ENCODE measurements at places on chromosomes 1 and 21. TPM values are rescaled to one million over a fixed set of nuclear protein-coding genes. Genes with fewer than 3 reads are reported as not detected.

DNA sequence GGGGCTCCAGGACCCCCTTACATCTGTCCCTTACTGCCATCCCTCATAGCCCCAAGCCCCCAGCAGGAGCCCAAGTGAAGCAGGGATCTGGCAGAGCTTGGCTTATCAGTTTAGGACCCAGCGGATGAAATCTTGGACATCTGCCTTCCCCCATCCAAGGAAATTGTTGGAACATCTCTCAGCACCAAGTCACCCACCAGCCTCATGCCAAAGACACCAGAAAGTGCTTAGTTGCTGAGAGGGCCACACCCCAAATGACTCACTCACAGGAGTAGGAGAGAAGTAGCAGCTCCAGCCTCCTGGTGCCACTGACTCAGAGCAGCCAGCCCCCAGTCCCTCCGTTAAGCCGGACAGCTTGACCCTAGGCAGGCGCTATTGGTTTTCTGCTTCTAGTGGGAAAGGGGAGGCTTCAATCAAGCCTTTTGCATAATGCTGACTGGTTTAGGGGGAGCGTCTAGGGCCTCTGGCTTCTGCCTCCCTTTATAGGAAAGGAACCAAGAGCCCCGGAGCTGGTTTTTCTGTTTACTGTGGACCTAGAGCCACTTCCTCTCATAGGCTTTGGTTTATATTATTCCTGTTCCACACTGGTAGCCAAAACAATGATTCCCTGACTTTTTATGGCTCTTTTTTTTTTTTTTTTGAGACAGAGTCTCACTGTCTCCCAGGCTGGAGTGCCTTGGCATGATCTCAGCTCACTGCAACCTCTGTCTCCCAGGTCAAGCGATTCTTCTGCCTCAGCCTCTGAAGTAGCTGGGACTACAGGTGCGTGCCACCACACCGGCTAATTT, 114.2 kb upstream of the IPO9 start:
- peak; percentile 82 for DNase-seq
- H3K27me3 ChIP-seq: no peaks in the 10 kb centered on the region
- H3K4me3 ChIP-seq: peak overlapping the region; percentile 11
- H3K4me1 ChIP-seq: peaks cover 68% of the 10 kb centered on the region
- peak overlapping the region; percentile 89 for H3K27ac ChIP-seq

DNA sequence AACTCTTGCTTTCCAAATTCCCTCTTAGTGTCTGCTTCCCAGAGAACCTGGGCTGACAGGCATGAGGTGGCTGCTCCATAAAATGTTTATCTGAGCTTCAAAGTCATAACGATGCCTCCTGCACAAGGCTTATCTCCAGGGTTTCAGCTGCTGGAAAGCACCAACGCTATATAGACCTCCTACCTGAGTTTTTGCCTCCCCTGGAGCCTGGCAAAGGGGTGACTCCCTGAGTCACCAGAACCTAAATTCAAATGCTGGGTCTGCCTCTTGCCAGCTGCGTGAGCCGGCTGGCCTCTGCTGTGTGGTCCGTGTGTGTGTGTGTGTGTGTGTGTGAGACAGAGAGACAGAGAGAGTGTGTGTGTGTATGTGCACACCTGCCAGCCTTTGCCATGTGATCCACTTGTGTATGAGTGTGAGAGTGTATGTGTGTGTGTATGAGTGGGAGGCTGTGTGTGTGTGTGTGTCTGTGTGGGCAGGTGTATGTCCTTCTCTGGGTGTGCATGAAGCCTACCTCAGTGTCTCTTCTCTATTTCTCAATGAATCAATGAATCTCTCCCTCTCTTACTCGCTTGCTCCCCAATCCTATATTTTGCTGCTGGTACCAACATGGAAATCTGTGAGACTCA, 714.9 kb downstream of the MATN1 start:
- H3K4me3 ChIP-seq: no peak overlapping the region
- no peak for DNase-seq
- no peaks in the 10 kb centered on the region for H3K27me3 ChIP-seq
- H3K36me3 ChIP-seq: no peaks in the 10 kb centered on the region

- no peak for DNase-seq
- H3K27me3 ChIP-seq: no peaks in the 10 kb centered on the region
- H3K4me1 ChIP-seq: peaks cover 24% of the 10 kb centered on the region
- H3K27ac ChIP-seq: no peak overlapping the region
Measured at GRCh38 chr1:113142791-113143190, 69.8 kb downstream of the LRIG2 start.

GRCh38 chr21:26116456-26117011, 54.0 kb downstream of the APP start:
- no peak overlapping the region for H3K4me3 ChIP-seq
- no peak for DNase-seq
- H3K27ac ChIP-seq: peak overlapping the region; percentile 5
- peaks cover 25% of the 10 kb centered on the region for H3K4me1 ChIP-seq
- no peaks in the 10 kb centered on the region for H3K27me3 ChIP-seq
- no peaks in the 10 kb centered on the region for H3K36me3 ChIP-seq

GRCh38 chr1:8055973-8056372, 29.9 kb upstream of the ERRFI1 start:
- no peak overlapping the region for H3K4me3 ChIP-seq
- no peaks in the 10 kb centered on the region for H3K36me3 ChIP-seq
- DNase-seq: no peak
- peaks cover 2% of the 10 kb centered on the region for H3K4me1 ChIP-seq
- H3K27me3 ChIP-seq: no peaks in the 10 kb centered on the region

DNA sequence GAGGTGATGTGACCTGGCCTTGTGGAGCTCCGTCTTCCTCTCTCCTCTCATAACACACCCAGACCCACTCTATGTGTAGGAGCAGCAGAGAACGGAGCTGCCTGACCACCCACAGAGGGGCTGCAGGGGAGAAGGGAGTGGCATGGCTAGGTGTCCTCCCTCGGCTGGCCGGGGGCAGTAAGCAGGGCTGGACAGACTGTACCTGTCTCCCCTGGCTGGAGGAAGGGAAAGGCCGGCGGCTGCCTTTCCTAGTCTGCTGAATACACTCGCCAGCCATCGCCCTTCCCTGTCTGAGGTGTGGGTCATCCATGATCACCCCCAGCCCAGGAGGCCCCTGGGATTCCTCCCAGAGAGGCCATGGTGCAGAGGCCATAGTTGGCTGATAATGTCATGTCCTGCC, 187.2 kb upstream of the AJAP1 start:
- H3K4me1 ChIP-seq: no peaks in the 10 kb centered on the region
- H3K36me3 ChIP-seq: no peaks in the 10 kb centered on the region
- H3K4me3 ChIP-seq: no peak overlapping the region
- no peaks in the 10 kb centered on the region for H3K27me3 ChIP-seq
- no peak overlapping the region for H3K27ac ChIP-seq
- no peak for DNase-seq

DNA sequence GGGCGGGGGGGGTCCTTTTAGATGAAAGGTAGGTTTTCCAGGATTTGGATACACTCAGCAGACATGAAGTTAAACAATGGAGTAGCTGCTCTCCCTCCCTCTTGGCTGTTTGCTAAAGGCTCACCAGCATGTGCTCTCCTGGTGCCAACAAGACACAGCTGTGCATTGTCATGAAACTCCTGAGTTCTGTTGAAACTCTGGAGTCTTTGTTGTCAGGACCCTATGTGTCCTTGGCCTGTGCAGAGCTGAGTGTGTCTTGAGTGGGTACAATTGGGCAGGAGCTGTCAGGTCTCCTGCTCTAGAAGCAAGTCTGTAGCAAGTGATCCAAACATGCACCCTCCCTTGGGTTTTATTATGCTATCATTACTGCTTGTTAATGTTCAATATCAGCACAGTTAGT, 12.7 kb downstream of the TBX19 start:
- H3K27ac ChIP-seq: no peak overlapping the region
- no peaks in the 10 kb centered on the region for H3K36me3 ChIP-seq
- no peak overlapping the region for H3K4me3 ChIP-seq
- DNase-seq: no peak
- H3K4me1 ChIP-seq: no peaks in the 10 kb centered on the region

- H3K4me1 ChIP-seq: no peaks in the 10 kb centered on the region
- H3K27ac ChIP-seq: no peak overlapping the region
- H3K4me3 ChIP-seq: no peak overlapping the region
- DNase-seq: no peak
Measured at GRCh38 chr1:92211166-92211565, 6.5 kb upstream of the C1orf146 start.

DNA sequence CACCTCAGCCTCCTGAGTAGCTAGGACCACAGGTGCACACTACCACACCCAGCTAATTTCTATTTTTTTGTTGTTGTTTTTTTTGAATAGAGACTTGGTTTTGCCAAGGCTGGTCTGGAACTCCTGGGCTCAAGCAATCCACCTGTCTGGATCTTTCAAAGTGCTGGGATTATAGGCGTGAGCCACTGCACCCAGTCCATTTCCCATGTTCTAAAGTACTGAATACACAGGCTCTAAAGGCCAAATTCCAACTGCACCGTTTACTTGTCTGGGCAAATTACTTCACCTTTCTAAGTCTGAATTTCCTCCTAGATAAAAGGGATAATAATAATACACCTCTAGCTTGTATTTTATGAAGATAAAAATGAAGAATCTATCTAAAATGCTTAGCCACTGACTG, 39.6 kb downstream of the FRRS1 start:
- H3K27ac ChIP-seq: no peak overlapping the region
- H3K4me1 ChIP-seq: no peaks in the 10 kb centered on the region
- H3K36me3 ChIP-seq: peaks cover 10% of the 10 kb centered on the region
- no peaks in the 10 kb centered on the region for H3K27me3 ChIP-seq

- H3K4me1 ChIP-seq: peaks cover 13% of the 10 kb centered on the region
- no peak overlapping the region for H3K27ac ChIP-seq
- H3K4me3 ChIP-seq: no peak overlapping the region
- no peak for DNase-seq
Measured at GRCh38 chr1:221075911-221076310, 196.7 kb downstream of the HLX start.

- no peak overlapping the region for H3K4me3 ChIP-seq
- DNase-seq: peak; percentile 76
- no peak overlapping the region for H3K27ac ChIP-seq
- no peaks in the 10 kb centered on the region for H3K4me1 ChIP-seq
Measured at GRCh38 chr1:117171900-117172511, 38.7 kb downstream of the VTCN1 start.

- H3K4me3 ChIP-seq: no peak overlapping the region
- no peaks in the 10 kb centered on the region for H3K36me3 ChIP-seq
- peak overlapping the region; percentile 86 for H3K27ac ChIP-seq
- H3K27me3 ChIP-seq: no peaks in the 10 kb centered on the region
- no peak for DNase-seq
Measured at GRCh38 chr21:38930853-38931252, 125.1 kb downstream of the ETS2 start.

GRCh38 chr1:90413519-90413918, 303.6 kb downstream of the BARHL2 start:
- no peaks in the 10 kb centered on the region for H3K36me3 ChIP-seq
- H3K27ac ChIP-seq: no peak overlapping the region
- H3K27me3 ChIP-seq: no peaks in the 10 kb centered on the region
- H3K4me1 ChIP-seq: no peaks in the 10 kb centered on the region

- H3K27ac ChIP-seq: no peak overlapping the region
- H3K27me3 ChIP-seq: no peaks in the 10 kb centered on the region
- peaks cover 27% of the 10 kb centered on the region for H3K4me1 ChIP-seq
- peak overlapping the region; percentile 91 for H3K4me3 ChIP-seq
- peaks cover 29% of the 10 kb centered on the region for H3K36me3 ChIP-seq
Measured at GRCh38 chr1:92831368-92831761, 475 bp upstream of the RPL5 start.

DNA sequence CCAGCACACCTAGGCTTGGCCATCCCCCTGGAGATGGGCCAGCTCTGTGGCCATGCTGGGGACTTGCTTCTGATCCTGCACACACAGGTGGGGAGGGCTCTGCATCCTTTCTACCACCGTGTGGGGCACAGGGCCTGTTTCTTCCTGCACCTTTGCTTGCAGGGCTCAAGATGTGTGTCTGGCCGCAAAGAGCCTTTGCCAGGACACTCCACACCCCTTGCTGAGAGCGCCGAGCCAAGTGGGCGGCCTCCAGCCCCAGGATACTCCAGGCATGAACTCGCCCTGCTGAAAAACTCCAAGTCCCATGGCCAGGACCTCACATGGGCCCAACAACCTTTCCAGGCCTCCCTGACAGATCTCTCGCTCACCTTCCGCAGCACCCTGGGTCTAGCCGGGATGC, 11.6 kb upstream of the GPR153 start:
- no peak for DNase-seq
- no peaks in the 10 kb centered on the region for H3K4me1 ChIP-seq
- no peaks in the 10 kb centered on the region for H3K27me3 ChIP-seq
- H3K4me3 ChIP-seq: no peak overlapping the region

- no peaks in the 10 kb centered on the region for H3K27me3 ChIP-seq
- no peaks in the 10 kb centered on the region for H3K36me3 ChIP-seq
- no peak overlapping the region for H3K27ac ChIP-seq
- peaks cover 13% of the 10 kb centered on the region for H3K4me1 ChIP-seq
- H3K4me3 ChIP-seq: no peak overlapping the region
- DNase-seq: no peak
Measured at GRCh38 chr1:21550866-21551475, 41.7 kb downstream of the ALPL start.

DNA sequence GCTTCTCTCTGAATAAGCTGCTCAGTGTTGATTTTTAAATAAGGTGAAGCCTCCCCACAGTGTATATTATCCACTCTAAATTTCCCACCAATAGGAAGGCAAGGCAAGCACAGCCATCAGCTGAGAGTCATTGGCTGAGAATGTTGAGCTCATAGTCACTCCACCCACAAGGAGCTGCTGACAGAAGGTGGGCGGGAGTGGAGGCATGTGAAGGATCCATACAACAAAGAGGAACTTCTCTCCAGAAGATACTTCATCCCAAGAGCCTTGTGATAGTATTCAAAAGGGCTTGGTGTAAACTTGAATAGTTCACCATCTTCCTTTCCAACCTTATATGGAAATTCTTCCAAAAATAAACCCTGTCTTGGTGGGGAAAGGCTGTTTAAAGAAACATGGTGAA, 42.8 kb downstream of the SAMD13 start:
- H3K27ac ChIP-seq: no peak overlapping the region
- DNase-seq: no peak
- no peak overlapping the region for H3K4me3 ChIP-seq
- no peaks in the 10 kb centered on the region for H3K27me3 ChIP-seq
- no peaks in the 10 kb centered on the region for H3K4me1 ChIP-seq

SLC9C2 gene
- total RNA-seq: 0.26 TPM

GPR37L1 gene
- total RNA-seq: 0.06 TPM

TRIM58 gene
- total RNA-seq: 6.0 TPM

TTC24 gene
- not detected for total RNA-seq

VTCN1 gene
- total RNA-seq: not detected

CYP4Z1 gene
- total RNA-seq: 2.1 TPM

RAVER2 gene
- total RNA-seq: 12.8 TPM

CFHR4 gene
- not detected for total RNA-seq

CTH gene
- 3.6 TPM for total RNA-seq

PRDM16 gene
- 21.0 TPM for total RNA-seq

FAM229A gene
- total RNA-seq: 9.3 TPM
